Hematopoietic multipotent progenitor cell treated with erythropoietin and hydrocortisone succinate and interleukin-3 and kit ligand, for 17 days (in vitro differentiated cells): ENCODE measurements at places on chromosomes 1 and 21.

- no peak for DNase-seq
These were observed 25.5 kb downstream of the ENAH start for GRCh38 chr1:225627304-225627947.

DNA sequence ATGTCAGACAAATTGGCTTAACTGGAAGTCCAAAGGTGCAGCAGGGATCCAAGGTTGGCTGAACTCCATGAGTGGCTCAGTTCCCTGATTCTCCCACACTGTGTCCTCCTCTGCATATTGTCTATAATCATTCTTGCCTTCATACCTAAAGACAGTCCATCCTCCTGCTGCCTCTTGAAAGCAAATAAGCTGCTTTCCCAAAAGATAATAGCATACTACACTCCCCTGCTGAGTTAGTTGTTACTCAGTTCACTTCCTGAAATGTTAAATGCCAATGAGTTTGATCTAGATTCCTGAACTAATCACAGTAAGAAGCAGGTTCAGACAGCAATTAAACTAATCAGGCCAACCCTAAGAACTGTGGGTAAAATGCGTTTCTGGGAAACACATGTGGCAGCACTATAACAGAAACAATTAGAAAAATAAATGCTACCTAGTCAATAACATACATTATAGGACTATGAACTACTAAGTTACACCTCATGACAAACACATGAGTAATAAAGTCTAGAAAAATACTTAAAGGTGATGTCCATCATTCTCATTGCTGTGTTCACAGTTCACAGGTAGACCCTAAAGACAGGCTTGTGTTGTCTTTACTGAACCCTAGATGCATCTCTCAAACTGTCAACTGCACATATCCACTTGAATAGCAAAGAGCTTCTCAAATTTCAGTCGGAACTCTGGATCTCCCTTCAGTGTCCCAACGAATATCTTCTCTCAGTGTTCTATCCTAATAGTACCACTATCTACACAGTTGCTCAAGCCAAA is 50.8 kb upstream of the BOLA1 start:
- DNase-seq: peak; percentile 29

GRCh38 chr21:28683982-28684752 is 308.5 kb downstream of the LTN1 start:
- no peak for DNase-seq

GRCh38 chr1:44361478-44361877 is 6.4 kb upstream of the ERI3 start:
- no peak for DNase-seq

DNA sequence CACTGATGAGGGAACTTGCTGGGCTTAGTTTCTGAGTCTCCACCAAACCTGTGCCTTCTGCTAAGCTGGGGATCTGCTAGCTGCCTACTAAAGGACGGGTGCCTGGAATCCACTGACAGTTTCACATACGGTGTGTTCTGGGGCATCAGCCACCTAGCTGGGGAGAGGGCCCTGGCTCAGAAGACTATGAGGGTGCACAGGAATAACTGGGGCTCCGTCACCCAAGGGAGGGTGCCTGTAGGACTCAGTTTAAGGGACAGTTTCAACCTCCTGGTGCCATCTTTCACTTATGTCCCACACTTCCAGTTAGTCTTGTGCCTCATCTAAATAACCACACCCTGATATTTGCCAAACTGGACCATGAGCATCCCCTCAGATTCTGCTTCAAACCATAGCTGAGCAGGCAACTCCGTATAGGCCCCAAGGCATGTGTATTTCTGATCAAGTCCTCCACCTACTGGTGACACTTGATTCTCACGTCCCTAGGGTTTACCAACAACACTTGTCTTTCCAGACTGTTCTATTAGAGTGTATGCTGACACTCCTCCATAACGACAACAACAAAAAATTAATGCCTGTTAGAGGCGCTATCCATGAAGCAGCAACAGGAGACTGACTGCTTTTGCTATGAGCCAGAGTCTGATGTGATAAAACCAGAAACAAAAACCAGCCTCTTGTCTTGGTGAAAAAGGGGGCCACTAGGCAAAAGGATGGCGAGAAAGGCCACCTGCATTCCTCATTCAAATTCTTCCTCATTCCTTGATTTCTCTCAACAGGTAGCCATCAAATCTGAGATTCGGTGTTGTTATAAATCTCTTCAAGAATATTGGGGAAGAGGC is 55.0 kb upstream of the PAXBP1 start:
- peak; percentile 37 for DNase-seq

DNA sequence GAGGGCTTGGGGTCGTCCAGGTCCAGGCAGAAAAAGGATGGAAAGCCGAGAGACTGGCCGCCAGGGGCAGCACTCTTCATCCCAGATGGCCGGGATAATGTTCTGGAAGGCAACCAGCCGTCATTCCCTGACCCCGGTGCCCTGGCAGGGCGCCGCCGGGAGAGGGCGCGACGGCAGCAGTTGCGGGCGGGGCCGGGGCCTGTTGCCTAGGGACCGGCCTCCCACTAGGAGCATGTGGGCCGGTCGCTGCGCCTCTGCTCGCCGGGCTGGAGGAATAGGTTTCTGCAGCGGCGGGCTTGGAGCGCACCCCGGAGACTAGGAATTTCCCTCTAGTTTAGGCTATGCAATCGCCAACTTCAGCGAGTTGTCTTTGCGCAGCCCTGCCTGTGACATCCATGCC is 11.0 kb downstream of the DMRTB1 start:
- no peak for DNase-seq

DNA sequence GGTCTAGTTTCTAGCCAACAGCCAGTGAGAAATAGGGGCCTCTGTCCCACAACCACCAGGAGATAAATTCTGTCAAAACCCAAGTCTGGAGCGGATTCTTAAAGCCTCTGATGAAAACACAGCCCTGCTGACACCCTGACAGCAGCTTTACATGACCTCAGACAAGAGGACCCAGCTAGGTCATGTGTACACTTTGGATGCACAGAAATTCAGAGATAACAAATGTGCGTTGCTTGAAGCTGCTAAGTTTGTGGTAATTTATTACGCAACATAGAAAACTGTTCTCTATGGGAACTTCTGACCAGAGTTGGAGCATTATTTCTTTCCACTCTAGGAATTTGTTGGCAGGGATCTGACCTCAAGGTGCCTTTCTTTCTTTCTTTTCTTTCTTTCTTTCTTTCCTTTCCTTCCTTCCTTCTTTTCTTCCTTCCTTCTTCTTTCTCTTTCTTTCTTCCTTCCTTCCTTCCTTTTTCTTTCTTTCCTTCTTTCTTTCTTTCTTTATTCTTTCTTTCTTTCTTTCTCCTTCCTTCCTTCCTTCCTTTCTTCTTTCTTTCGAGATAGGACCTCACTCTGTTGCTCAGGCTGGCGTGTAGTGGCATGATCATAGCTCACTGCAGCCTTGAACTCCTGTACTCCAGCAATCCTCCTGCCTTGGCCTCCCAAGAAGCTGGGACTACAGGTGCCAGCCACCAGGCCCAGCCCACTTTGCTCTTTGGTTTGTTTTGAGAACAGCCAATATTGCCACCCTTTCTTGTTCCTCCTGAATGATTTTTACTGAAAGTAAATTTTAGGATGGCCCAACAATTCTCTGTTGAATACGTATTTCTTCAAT is 14.9 kb upstream of the HMGCS2 start:
- no peak for DNase-seq

- DNase-seq: no peak
These were observed 103.4 kb upstream of the TIAM1 start for GRCh38 chr21:31447505-31447904.

- DNase-seq: no peak
These were observed 64.1 kb upstream of the CACHD1 start for GRCh38 chr1:64405833-64406232.

- no peak for DNase-seq
These were observed 5.4 kb downstream of the NUAK2 start for GRCh38 chr1:205316161-205316566.

DNA sequence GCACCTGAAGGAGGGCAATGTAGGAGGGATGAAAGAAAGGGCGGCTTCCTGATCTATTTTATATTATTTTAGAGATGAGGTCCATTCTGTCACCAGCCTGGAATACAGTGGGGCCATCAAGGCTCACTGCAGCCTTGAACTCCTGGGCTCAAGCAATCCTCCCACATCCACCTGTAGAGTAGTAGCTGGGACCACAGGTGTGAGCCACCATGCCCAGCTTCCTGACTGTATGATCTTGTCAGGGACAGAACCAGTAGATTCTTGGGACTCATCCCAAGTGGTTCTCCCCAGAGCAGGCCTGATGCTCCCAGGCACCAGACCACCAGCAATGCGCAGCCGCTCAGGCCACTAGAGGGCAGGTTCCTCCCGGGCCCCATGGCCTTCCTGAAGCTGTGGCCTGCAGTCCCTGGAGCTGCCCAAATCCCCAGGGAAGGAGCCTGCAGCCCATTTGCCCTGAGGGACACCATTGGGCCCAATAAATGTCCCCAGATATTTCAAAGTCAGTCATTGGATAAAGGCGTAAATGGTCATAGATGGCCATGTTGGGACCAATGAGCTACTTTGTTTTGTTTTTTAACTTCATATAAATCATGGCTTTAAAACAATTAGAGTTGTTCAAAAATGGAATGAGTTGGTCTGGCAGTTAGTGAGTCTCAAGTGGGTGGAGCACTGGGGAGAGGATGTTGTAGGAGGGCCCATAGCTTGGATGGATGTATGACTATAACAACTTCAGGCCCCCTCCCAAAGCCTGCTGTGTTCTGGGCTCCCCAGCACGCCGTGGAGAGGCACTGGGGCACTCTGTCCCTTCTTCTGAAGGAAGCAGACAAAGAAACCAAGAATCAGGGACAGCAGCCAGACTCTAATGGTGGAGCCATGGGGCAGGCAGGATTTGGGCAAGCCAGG is 44.7 kb upstream of the GOLT1A start:
- DNase-seq: no peak

- DNase-seq: no peak
These were observed 307.4 kb downstream of the DISC1 start for GRCh38 chr1:231933711-231934626.

DNA sequence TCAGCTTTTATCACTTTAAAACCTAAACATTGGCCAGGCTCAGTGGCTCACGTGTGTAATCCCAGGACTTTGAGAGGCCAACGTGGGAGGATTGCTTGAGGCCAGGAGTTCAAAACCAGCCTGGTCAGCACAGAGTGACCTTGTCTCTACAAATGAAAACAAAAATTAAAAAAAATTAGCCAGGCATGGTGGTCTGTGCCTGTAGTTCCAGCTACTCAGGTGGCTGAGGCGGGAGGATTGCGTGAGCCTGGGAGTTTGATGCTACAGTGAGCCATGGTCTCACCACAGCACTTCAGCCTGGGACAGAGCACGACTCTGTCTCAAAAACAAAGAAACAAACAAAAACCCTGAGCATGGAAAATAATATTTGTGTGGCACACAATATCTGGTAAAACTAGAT is 143.5 kb upstream of the HNRNPU start:
- DNase-seq: no peak

DNA sequence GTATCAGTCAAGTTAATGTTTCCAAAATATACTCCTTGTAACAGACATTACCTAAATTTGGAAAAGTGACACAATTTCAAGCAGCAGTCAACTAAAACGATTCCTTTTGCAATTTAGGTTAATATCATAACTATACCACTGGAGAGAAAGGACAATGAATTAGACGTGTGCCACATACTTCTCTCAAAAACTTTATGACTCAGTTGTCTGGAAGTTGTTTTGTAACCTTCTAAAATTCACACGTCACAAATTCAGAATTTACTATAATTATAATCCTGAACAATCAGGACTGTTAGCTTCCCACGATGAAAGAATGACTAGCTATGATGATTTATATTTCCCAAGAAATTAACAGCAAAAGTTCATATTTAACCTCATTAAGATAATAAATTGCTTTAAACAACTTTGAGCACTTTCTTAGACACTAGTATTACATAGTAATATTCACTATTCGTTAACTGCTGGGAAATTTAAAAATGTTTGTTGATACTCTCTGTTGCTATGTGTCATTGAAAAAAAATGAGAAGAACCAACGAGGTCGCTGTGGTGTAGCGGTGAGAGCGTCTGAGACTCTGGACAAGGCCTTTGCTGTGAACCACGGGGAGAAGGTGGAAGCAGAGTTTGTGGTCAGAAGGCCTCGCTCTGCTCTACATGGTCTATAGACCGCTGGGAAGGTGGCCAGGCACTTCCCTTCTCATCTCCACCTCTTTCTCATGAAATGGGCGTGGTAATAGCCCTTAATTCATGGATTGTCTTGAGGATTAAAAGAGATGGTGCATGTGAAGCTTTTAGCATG is 27.9 kb upstream of the BATF3 start:
- DNase-seq: no peak

GRCh38 chr1:66246351-66247269 is 287.3 kb upstream of the SGIP1 start:
- DNase-seq: no peak

DNA sequence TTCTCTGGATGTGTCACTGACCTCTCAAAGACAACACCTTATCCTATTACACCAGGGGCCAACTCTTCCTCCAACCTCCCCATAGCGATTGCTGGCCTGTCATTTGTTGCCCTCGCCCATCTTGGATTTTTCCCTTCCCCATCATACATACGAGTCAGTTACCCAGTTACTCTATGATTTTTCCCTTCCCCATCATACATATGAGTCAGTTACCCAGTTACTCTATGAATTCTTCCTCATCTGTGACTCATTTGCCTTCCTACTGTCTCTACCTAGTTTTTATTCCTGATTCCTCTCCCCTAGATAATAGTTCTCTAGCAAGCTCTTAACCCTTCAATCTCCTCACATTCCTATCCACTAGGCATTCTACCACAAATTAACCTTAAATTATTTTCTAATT is 178.8 kb downstream of the NR5A2 start:
- no peak for DNase-seq

DNA sequence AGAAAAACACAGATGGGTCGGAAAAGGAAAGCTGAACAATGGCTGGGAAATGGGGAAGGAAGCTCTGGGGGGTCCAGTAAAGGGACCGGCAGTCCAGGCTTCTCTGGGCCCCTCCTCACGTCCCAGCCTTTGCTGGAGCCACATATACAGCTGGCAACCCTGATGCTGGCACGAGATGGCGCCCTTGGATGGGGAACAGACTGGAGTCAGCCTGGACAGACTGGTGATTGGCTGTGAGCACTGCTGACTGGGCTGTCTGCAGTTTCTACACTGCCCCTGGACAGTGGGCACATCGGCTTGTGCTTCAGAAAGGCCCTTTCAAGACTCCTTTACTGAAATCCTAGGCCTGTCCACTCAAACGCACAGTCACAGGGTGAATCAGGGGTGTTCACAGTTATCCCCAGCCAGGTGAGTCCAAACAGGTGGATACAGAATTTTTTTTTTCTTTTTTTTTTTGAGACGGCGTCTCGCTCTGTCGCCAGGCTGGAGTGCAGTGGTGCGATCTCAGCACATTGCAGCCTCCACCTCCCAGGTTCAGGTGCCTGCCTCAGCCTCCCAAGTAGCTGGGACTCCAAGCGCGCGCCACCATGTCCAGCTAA is 31.1 kb upstream of the ZBTB40 start:
- DNase-seq: peak; percentile 50
